ENCODE measurements at places on chromosomes 4 and X. TPM values are rescaled to one million over a fixed set of nuclear protein-coding genes. Genes with fewer than 3 reads are reported as not detected.

ABLIM2 gene
- 2.6 TPM for total RNA-seq

LANCL3 gene
- 0.55 TPM for total RNA-seq

DAPP1 gene
- total RNA-seq = not detected

LPAR4 gene
- total RNA-seq = 7.8 TPM

AFAP1 gene
- 23.6 TPM for total RNA-seq

ARL9 gene
- 0.48 TPM for total RNA-seq

RBMX gene
- total RNA-seq = 379 TPM

GPR82 gene
- not detected for total RNA-seq

PCSK1N gene
- 7.4 TPM for total RNA-seq

MAGEB1 gene
- 0.22 TPM for total RNA-seq

FAM9B gene
- total RNA-seq = not detected

ANXA3 gene
- total RNA-seq = 10.7 TPM

DGKK gene
- 2.9 TPM for total RNA-seq

CMC4 gene
- 5.9 TPM for total RNA-seq

OTUD6A gene
- total RNA-seq = 0.13 TPM

Measured in WTC11 (cell line).